Choroid plexus epithelial cell (primary cell): ENCODE measurements at places on chromosomes 12 and 14.
A peak's percentile ranks its signal among the peaks of the same experiment; 100 is the strongest.

- peak; percentile 29 for DNase-seq
Measured at GRCh38 chr12:68623984-68624383, 13.3 kb downstream of the RAP1B start.

DNA sequence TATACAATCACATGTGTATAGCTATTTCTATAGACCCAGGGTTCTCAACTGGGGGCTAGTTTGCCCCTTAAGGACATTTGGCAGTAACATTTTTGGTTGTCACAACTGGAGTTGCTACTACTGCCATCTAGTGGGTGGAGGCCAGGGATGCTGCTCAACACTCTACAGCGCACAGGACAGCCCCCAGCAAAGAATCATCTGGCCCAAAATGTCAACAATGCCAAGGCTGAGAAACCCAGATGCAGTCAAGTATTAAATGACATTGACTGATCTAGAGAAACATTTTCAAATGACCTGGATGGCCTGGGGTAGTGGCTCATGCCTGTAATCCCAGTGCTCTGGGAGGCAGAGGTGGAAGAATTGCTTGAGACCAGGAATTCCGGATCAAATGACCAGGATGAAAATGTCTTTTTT is 5.8 kb downstream of the WSB2 start:
- DNase-seq: peak; percentile 50

DNA sequence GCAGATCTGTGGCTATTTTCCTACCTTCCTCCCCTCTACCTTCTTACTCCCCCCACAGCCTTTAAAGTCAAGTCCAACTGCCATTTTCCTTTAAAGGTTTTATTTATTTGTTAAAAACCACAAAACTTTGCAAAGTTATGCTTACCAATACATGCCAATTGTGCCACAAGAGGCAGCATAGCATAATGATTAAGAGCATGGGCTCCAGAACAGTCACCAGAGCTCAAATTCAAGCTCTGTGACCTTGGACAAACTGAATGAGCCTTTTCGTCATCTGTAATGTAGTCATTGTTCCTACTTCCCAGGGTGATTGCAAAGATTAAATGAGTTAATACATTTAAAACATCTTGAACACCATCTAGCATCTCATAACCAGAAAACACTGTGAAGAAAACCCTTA is 13.0 kb upstream of the FMNL3 start:
- no peak for DNase-seq

- DNase-seq: no peak
Measured at GRCh38 chr14:104304451-104305351, 166.3 kb downstream of the KIF26A start.

- DNase-seq: no peak
Measured at GRCh38 chr14:92652413-92653151, 95.8 kb downstream of the LGMN start.

- no peak for DNase-seq
Measured at GRCh38 chr14:38775986-38776385, 327.0 kb downstream of the SEC23A start.

DNA sequence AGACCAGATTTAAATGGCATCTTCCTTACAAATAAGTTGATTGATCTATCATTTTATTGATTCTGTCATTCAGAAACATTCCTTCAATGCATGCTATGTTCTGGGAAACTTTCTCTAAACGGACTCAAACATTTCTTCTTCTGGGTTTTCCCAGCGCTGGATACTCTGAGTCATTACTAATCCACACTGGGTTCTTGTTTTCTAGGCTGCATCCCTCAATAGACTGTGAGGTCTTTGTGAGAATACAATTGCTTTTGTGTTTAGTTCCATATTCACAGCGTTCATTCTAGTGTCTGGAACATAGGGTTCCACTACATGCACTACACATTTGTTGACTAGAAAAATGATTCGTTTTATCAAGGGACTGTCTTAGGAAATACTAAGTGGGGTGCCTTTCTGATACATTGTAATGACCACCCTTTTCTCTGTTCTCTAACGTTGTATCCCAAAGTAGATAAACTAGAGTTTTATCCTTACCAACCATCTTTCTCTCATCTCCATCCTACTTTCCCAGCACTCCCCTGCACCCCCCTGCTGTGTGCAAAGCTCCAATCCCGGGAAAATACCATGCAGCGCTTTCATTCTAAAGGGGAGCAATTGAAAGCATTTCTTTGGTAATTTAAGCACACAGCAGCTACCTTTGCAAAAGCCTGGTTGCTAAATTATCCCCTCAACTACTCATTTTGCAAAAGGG is 878.7 kb downstream of the DIO2 start:
- peak; percentile 9 for DNase-seq

- peak; percentile 68 for DNase-seq
Measured at GRCh38 chr12:44015333-44015941, 179.6 kb downstream of the TMEM117 start.

DNA sequence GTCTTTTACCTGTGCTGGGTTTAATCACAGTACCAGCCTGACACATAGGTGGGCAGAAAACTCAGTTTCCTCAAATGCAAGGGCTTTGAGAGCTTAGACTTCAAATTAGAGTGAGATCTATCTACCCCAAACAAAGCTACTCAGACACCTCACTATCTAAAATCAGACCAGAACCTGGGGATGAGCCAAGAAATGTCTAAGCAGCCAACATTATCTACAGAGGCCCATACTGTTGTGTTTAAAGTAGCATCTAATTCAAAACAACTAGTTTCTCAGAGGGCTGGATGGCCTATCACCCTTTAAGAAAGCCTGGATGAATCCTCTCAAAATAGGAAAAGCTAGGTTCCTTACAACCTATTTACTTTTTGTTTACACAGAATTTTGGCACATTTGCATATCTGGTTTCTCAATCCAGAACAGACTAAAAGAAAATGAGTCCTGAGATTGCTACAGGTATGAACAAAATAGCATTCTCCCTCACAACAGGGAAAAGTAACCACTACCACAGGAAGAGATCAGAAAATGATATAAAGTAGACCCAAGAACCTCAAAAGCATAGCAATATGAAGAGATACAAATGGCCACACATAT is 142.4 kb downstream of the ZFP36L1 start:
- no peak for DNase-seq

DNA sequence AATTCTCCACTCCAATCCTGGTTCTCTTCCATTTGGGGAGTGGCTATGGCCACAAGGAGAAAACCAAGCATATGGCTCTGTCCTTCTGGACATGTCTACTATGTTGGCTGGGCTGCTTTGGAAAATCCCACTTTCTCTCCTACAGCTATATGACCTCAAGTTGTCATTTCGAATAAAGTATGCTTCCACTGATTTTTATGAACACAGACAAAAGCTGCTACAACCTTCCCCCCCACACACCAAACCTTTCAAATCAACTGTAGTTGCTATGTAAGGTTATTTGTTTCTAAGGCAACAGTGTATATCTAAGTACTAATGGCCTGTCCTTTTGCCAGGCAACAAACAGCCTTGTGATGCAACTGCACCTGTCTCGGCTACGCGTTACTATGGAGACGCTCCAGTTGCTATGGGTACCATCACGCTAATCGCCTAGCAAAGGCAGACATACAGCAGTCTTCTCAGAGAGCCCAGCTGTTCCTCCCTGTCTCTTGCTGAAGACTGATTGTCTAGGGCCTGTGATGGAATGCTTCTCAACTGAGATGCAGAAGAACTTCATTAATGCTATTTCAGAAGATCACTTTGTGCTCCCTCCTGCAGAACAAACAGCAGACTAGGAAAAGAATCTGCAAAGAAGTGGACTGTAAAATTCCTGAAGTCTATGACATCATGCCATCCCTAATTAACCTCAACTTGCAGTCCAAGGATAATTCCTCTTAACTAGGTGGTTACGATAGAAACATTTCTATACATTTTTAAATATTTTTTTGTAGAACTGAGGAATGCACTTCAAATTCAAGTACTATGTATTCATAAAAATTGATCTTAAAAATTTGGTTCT is 67.6 kb downstream of the FOXN3 start:
- DNase-seq: peak; percentile 21

DNA sequence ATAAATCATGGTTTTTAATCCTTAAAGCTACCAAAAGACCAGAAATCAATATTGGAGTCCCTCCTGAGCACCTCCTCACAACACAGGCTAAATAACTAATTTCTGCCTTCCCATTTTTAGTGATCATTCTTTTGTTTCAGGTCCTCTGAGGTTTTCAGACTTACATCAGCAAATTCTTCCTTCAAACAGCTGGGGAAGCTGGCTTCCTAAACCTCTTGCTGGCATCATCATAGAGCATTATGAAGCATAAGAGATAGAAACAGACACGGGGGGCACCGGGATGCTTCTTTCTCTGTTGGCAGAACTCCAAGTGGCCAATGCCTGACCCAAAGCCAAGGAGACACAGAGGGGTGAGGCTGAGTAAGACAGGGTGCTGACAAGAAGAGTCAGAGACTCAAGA is 47.9 kb upstream of the DBX2 start:
- DNase-seq: no peak

DNA sequence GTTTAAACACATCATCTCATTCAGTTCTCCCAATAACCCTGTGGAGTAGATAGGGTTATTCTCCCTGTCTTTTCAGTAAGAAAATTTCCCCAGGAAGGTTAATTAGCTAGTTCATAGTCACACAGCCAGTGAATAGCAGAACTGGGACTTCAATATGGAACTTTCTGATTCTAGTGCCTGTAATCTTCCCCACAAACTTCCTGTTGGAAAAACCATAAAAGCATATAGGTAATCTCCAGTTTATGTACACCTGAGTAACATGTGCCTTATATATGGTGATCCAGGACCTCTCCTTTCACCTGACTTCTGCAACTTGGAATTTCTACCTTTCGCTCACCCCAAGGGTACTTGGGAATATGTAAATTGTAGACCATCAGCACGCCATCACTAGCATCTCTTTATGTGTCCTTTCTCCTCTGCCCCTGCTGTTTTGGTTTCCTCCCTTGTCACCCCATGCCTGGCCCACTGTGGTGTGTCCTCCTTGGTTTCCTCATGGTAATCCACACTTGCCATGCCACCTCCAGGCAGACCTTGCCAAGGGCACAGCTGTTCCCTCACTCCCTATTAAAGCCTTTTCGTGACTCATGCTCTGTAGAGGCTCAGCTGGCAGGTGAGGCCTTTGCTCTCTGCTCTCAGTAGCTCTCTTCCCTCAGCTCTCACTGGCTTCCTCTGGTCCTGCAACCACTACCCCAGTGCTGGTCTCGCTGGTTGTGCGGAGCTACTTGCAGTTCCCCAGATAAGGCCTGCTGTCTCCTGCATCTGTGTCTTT is 16.7 kb downstream of the TBC1D30 start:
- DNase-seq: no peak
